GM12865 (cell line): ENCODE measurements at places on chromosomes 2 and 18.

DNA sequence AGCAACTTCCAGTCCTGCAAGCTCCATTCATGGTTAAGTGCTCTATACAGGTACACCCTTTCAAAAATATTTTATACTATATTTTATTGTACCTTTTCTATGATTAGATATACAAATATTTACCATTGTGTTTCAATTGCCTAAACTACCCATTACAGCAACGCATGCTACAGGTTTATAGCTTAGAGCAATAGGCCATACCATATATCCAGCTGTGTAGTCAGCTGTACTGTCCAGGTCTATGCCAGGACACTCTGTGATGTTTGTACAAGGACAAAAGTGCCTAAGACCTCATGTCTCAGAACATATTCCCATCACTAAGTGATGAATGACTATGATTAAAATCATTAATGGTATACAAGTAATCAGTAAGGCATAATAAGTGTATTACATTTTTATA lies 368.7 kb downstream of the CMPK2 start:
- DNase-seq: no peak

GRCh38 chr2:229714736-229715541 lies 584 bp upstream of the DNER start:
- DNase-seq: peak; percentile 44

- no peak for DNase-seq
These were observed 254.5 kb downstream of the NEDD4L start for GRCh38 chr18:58298251-58299134.

- no peak for DNase-seq
These were observed 971.4 kb downstream of the DPP10 start for GRCh38 chr2:115413791-115414190.

- DNase-seq: no peak
These were observed 98.0 kb upstream of the SLC14A2 start for GRCh38 chr18:45517181-45517741.

DNA sequence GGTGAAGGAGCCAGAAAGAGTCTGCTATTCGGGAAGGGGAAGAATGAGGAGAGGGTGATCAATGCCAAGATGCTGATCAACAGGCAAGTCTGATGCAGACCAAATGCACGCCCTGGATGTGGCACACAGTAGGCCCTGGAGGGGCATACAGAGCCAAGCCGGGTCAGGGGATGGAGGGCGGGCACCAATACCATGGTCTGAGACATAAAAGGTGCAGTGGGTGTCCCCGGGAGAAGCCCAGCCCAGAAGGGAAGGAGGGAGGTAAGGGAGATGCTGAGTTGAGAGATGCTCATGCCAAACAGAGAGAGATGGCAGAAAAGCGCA lies 66.6 kb upstream of the ID2 start:
- DNase-seq: no peak
